ENCODE measurements at places on chromosomes 5 and 9.

- DNase-seq, result no peak
These were observed 569.7 kb downstream of the ZNF608 start for GRCh38 chr5:124176692-124177091.

DNA sequence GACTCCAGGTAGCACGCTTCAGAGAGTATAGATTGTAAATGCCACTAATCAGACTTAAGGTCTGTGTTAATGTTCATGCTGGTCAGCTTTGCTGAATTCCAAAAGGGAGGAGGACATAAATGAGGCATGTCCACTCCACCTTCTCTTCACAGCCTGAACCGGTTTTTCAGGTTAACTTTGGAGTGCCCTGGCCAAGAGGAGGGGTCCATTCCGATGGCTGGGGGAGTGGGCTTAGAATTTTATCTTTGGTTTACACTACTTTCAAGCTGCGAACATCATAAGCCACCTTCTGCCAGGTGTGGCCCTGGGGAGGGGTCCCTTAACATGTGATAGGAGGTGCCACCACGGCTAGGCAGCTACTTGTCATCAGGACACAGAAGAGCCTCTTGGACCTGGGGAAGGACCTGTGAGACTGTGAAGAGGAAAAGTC lies 24.2 kb downstream of the ABO start:
- no peak for DNase-seq

GRCh38 chr9:136963341-136963740 lies 11.3 kb downstream of the LCN12 start:
- no peak for DNase-seq

DNA sequence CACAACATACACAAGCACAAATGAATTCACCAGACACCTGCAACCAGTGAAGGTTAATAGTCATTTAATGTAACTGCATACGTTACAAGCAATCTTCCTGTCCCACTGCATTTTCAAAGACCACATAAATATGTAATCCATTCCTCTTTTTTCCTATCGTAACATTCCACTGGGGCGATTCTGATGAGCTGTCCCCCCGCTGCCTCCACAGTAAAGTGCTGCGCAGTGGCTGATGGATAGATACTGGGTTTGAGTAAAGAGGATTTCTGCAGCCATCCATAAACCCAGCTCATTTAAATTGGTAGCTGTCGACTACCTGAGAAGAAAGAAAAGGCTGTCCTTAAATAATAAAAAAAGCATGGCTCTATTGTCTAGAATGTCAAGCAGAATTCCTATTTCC lies 181.1 kb downstream of the SPOCK1 start:
- DNase-seq, result no peak

DNA sequence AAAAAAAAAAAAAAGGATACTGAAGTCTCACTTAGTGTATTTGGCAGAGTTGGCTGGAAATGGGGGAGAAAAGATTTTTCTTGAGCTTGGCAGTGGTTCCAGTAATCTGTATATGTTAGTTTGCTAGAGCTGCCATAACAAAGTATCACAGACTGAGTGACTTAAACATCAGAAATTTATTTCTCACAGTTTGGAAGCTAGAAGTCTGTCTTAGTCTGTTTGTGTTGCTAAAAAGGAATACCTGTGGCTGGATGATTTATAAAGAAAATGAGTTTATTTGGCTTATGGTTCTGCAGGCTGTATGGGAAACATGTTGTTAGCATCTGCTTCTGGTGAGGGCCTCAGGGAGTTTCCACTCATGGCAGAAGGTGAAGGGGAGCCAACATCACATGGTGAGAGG lies 89.6 kb upstream of the CEP78 start:
- no peak for DNase-seq

GRCh38 chr5:37825334-37825915 lies 14.4 kb downstream of the GDNF start:
- no peak for DNase-seq

DNA sequence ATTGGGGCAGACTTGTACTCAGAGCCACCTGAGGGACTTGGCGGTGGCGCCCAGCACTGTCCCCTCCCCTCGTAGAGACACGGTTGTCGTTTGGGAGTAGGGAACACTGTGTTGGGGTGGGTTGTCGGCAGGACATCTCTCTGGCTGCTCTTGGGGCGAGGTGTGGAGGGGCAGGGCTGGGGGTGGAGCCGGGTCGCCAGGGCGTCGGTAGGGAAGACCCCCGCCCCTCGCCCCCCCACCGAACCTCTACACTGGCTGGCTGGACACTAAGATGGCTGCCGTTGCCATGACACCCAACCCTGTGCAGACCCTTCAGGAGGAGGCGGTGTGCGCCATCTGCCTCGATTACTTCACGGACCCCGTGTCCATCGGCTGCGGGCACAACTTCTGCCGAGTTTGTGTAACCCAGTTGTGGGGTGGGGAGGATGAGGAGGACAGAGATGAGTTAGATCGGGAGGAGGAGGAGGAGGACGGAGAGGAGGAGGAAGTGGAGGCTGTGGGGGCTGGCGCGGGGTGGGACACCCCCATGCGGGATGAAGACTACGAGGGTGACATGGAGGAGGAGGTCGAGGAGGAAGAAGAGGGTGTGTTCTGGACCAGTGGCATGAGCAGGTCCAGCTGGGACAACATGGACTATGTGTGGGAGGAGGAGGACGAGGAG lies 778 bp downstream of the TRIM41 start:
- DNase-seq, result no peak

GRCh38 chr5:10268100-10268499 lies 18.0 kb downstream of the CCT5 start:
- DNase-seq, result no peak

DNA sequence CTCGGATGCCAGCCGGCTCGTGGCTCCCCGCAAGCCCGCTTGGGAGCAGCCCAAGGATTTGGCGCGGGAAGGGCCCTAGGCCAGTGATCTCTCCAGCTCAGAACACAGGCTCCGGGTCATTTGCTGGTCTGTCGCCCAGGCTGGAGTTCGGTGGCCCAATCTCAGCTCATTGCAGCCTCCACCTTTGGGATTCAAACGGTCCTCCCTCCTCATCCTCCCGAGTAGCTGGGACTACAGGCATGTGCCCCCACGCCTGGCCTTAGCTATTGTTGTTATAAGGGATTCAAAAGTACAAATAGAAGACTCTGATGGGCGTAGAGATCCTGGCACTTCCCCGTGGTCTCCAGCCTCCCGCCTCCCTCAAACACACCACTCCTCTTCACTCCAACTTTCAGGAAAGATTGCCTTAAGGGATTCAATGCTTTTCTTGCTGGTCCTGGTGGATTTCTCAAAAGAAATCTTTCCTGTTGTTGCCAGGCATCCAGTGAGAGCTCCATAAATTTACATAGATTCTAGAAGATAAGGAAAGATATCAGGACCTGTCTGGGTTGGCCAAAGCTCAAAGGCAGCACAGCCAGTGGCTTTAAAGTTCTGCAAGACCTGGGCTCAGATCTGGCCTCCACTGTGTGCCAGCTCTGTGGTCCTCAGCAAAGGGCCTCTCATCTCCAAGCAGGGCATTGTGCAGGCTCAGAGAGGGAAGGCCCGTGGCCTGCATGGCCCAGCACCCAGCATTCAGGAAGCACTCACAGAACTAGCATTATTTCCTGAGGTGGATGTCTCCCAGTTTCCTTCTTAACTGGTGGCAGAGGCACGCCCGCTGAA lies 1.0 kb downstream of the AIF1L start:
- no peak for DNase-seq

DNA sequence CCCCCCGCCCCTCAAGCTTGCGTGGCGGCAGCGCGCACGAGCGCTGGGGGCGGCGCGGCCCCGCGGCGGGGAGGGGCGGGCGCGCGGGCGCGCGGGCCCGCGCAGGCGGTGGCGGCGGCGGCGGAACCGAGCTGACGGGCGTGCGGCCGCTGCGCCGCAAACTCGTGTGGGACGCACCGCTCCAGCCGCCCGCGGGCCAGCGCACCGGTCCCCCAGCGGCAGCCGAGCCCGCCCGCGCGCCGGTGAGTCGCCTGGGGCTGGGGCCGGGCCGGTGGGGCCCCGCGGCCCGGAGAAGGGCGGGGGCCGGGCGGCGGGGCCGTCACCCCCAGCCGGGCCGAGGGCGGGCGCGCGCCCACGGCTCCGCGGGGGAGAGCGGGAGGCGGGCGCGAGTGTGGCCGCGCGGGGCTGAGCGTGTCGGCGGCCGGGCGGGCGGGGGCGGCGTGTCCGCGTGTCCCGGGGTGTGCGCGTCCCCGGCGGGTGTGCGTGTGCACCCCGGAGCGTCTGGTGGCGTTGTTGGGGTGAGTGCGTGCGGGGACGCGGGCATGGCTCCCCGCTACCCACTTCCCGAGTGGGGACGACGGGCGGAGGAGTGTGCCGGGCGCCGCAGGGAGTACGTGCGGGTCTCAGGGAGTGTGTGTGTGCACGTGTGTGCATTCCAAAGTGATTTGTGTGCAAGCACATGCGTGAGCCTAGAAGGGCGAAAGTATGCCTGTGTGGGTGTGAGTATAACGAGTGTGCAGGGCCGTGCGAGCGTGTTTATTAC lies at the start of gene NEK6:
Gene NEK6, plus strand, starts transcription at position 106 of the 763 bp plus-strand sequence. CDS start 44,016 bp downstream, outside the sequence.
- no peak for DNase-seq

DNA sequence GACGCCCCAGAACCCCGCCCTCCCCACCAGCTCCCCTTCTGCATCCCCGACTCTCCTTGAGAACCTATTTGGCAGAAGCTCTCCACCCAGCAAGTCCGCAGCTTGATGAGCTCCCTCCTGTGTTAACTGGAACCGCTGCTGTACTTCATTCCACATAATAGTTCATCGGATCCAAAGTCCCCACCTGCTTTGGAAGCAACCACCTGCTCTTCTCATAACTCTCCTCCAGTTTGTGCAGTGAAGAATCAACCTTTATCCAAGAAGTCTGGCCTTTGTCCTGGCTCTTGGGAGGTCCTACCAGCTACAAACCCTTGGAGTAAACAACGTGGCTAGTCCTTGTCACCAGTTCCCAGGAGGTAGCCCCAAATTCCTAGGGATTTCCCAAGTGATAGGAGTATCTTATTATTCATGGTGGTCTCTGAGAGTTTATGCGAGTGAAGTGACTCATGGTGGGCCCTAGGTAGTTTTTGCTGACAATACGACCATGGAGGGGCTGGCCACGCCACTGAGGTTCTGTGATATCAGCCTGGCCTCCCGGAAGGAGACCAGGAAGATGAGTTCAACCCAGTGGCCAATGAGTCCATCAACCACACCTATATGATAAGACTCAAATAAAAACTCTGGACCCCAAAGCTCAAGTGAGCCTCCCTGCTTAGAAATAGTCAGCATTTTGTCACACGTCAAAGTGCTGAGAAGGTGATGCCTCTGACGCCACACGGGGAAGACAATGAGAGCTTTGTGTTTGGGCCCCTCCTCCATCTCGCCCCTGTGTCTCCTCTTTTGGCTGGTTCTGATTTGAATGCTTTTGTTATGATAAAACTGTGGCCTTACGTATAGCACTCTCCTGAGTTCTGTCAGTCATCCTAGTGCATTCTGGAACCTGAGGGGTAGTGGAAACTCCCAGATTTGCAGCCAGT lies 3.6 kb upstream of the IL4 start:
- DNase-seq, result no peak

GRCh38 chr5:155529362-155529761 lies 515.8 kb downstream of the KIF4B start:
- no peak for DNase-seq

GRCh38 chr5:133873449-133873848 lies 95.0 kb downstream of the C5orf15 start:
- DNase-seq, result no peak

GRCh38 chr5:176995896-176996767 lies 10.4 kb downstream of the UIMC1 start:
- DNase-seq, result no peak

DNA sequence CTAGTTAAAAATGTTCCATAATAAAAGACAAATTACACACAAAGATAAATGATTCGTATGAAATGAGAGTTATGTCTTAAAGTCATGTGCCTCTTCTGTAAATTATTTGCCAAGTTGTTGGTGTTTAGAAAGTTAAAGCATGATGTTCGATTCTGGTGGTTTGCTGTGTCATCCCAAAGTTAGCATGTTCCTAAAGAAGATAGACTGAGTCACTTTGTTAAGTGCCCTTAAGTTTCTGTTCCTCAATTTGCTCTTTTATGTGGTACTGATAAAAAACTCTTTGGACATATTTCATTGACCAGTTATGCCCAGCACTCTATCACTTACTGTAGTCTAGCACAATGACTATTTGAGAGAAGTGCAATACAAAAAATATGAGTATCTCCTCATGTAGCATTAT lies 366.9 kb upstream of the ZNF608 start:
- no peak for DNase-seq

DNA sequence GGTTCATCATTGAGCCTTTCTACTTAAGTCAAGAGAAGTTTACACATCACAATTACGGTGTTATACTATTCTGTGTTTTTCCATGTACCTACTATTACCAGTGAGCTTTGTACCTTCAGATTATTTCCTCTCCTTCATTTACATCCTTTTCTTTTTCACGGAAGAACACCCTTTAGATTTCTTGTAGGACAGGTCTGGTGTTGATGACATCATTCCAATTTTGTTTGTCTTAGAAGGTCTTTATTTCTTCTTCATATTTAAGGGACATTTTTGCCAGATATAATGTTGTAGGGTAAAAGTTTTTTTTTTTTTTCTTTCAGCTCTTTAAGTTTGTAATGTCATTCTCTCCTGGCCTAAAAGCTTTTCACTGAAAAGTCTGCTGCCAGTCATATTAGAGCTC lies 637.1 kb upstream of the RIOK2 start:
- DNase-seq, result no peak

DNA sequence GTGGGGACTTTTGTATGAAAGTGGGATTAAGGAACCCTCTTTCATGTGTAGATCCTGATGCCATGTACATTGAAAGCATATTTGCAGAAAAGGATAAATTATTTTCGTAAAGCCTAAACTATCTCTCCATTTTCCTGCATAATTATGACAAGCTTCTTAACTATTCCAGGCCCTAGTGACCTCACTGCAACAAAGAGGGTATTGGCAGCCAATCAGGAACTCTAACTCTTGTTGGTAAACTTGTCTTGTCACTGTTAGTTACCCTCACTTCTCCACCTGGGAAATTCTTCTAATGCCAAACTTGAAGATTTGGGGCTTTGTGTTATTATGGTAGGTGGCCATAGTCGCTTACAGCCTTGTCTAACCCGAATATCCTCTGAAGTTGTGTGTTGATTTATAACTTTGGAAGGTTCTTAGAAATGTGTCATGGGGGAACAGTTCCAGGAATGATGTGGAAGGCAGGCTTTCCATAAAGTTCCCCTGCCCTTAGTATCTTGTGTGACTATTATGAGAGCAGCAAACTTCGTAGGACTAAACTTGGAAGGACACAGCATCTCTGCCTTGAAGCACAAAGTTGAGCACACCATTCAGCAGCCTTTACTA lies 52.5 kb downstream of the IQGAP2 start:
- no peak for DNase-seq

GRCh38 chr5:119332208-119332607 lies 23.6 kb upstream of the TNFAIP8 start:
- no peak for DNase-seq

- no peak for DNase-seq
These were observed 116.0 kb upstream of the SLC28A3 start for GRCh38 chr9:84456527-84456926.
